Ammon's horn (tissue), 1 donor: ENCODE measurements at places on chromosomes 12 and 14.

DNA sequence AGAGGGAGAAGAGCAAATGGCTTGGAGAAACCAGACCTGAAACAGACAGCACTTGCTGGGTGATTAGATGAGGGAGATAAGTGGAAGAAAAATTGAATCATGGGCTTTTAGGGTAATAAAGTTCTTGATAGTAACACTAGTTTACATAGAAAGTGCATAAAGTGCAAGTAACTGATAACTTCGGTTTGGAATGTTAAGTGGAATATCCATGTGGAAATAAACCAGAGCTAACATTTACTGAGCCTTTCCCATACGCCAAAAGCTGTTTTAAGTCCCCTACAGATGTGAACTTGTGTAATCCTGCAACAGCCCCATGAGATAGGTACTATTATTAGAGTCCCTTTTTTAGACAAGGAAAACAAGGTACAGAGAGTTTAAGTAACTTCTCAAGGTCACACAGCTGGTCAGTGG is 77.1 kb upstream of the NUDT4 start:
- no peak for DNase-seq

DNA sequence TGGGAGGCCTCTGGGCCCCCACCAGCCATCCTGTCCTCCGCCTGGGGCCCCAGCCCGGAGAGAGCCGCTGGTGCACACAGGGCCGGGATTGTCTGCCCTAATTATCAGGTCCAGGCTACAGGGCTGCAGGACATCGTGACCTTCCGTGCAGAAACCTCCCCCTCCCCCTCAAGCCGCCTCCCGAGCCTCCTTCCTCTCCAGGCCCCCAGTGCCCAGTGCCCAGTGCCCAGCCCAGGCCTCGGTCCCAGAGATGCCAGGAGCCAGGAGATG is 729 bp upstream of the GAPDH start:
- DNase-seq, result no peak

DNA sequence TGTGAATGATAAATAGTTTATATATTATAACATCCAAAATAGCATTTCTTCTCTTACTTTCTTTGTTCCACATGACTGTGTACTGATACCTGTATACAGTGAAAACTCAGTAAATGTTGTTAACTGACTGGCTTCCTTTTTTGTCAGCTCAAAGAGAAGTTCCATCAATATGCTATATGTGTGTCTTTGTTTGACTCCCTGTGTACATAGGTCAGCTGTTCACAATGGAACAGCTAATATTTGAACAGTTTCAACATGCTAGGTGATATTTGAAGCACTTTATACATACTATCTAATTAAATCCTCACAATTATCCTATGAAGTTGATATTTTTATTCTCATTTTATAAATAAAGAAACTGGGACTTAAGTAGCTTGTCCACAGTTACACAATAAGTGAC is 15.3 kb upstream of the KICS2 start:
- no peak for DNase-seq

- DNase-seq, result no peak
Measured at GRCh38 chr12:106239241-106239950, 8.4 kb downstream of the CKAP4 start.

GRCh38 chr12:56715798-56716197 is 9.3 kb downstream of the NACA start:
- no peak for DNase-seq
